Right ventricle myocardium inferior (tissue), 1 donor: ENCODE measurements at places on chromosomes 2 and 18. TPM values are rescaled to one million over a fixed set of nuclear protein-coding genes. Genes with fewer than 3 reads are reported as not detected.

HOXD12 gene
- total RNA-seq, result not detected

GALNT3 gene
- total RNA-seq, result not detected

HOXD4 gene
- total RNA-seq, result not detected

MAB21L4 gene
- total RNA-seq, result not detected

AFF3 gene
- 6.8 TPM for total RNA-seq

TGIF1 gene
- total RNA-seq, result 8.4 TPM

CNNM3 gene
- 13.3 TPM for total RNA-seq

TM4SF20 gene
- not detected for total RNA-seq

ACTG2 gene
- total RNA-seq, result 1.9 TPM

MCEE gene
- 42.2 TPM for total RNA-seq

ALK gene
- total RNA-seq, result 0.08 TPM

GREB1L gene
- total RNA-seq, result 6.4 TPM

DNAJC5G gene
- total RNA-seq, result 1.9 TPM

ANKRD30BL gene
- total RNA-seq, result not detected

TFPI gene
- 33.6 TPM for total RNA-seq

RNF125 gene
- total RNA-seq, result 5.6 TPM

UGT1A4 gene
- not detected for total RNA-seq

STAT4 gene
- total RNA-seq, result 0.76 TPM

CFAP65 gene
- not detected for total RNA-seq

ONECUT2 gene
- 0.03 TPM for total RNA-seq
